ENCODE measurements at places on chromosomes 6 and 20.

DNA sequence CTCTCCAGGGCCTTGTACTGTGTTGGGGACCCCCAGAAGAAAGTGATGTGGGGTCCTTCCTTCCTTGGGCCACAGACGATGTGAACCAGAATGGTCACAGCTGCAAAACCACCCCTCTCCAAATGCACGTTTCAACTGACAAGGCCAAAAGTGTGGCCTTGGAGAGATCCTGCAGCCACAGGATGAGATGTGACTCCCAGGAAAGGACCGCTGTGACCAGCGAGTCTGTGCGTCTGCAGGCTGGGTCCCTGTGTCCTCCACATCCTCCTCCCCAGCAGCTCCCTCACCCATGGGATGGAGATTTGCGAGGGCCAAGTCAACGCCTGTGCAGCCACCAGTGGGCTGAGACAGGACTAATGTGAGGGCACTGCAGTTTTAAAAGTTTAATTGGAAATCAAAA, 247.0 kb downstream of the ERMARD start:
- DNase-seq, result no peak

- no peak for DNase-seq
These were observed 3.0 kb downstream of the SPINT4 start for GRCh38 chr20:45725134-45725533.

DNA sequence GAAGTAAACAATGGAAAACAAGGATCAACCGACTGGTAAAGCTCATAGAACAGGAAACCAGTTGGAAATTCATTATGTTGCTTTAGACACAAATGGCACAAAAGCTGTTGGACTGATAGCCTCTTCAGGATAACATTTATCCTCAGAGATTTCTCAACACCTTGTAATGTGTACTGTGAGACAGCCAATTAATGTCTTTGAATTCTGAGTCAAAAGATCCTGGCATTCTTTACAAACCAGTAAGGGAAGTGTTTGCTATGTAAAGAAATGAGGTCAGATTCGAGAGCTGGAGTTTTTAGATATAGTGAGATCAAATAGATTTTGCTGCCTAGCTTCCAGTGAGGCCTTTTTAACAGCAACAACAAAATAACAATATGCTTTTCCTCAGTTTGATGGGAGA, 439.2 kb downstream of the C6orf118 start:
- no peak for DNase-seq

DNA sequence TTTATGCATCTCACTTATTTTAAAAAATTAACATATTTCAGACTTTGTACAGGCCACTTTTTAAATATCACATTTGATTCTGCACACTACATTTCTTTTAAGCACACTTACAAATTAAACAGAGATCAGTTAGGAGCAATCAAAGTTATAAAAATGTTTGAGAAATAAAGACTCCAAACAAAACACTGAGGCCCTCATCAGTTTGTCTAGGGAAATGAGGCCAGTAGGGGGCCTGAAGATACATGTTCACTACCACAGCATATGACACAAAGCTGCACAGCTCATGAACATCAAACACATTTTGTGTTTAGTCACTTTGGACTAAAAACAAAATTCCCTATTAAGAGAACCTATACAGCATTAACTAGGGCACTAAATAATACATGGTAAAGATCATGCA, 180.5 kb downstream of the PDE7B start:
- no peak for DNase-seq

GRCh38 chr6:71080133-71080532, 123.3 kb upstream of the B3GAT2 start:
- no peak for DNase-seq

DNA sequence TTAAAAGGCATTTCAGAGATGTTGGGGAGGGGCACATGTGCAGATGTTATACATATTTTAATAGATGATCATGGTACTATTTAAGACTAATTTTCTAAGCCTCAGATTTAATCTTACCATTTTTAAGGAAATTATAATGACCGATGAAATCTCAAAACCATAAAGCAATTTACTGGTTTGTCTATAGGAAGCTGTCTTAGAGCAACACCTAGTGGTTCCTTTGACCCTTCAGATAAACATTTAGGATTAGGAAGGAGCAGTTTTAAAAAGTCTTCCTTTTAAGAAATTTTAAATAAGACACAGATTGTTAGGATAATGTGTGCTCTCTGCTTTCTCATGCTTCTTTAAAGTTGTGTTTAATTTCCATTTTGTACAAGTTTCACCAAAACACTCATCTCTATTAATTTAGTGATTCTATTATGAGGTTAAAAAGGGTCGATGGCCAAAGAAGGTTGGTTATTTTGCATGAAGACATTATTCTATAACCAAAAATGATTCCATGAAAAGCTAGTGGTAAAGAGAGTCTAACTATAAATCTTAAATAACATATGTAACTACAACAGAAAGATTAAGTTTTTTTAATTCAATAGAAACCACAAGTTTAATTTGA, 376.4 kb downstream of the HACE1 start:
- DNase-seq, result no peak

DNA sequence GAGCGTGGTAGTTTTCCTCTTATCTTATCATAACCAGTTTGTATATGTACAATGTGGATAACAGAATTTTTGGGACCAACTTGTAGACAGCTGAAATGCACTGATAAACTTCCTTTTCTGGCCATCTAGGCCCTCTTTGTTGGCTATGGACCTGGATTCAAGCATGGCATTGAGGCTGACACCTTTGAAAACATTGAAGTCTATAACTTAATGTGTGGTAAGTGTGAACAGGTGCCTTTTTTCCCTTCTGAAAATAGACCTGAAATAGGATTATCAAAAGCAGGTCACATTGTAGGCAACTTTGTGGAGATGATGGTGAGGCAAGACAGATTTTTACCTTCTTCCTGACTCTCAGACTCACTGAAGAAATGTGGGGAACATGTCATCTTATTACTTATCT, 67.8 kb downstream of the ENPP1 start:
- no peak for DNase-seq

GRCh38 chr20:33024243-33024560, 7.2 kb upstream of the BPIFB6 start:
- DNase-seq, result no peak

DNA sequence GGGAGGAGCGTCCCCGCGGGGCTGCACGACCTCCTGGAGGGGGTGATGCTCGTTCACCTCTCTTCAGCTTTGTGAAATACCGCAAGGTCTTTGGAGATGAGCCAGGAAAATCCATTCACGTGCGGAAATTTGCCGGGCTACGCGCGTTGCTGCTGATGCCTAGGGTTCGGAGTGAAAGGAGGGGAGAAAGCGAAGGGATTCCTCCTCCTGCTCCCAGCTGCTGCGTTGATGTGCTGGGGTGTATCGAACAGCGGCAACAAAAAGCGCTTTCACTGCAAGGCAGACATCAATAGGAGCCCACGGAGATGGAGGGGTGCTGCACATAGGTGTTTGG, 391 bp upstream of the B3GAT2 start:
- no peak for DNase-seq

DNA sequence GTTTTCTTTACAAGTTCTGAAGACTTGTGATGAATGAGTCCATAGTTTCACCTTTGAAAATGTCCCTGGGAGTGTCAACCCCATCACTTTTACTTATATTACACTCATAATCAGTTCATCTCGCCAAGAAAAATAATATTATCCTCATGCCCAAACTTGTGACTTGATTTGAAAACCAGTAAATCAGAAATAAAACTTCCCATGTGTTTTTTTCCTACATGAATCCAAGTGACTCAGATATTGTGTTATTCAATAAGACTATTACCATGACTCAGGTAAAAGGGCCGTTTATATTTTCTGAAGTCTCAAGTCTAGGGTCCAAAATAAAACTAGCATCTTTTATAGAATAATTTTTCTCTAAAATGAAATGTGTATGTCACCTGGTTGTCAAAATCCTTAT, 15.8 kb upstream of the CYP24A1 start:
- no peak for DNase-seq

DNA sequence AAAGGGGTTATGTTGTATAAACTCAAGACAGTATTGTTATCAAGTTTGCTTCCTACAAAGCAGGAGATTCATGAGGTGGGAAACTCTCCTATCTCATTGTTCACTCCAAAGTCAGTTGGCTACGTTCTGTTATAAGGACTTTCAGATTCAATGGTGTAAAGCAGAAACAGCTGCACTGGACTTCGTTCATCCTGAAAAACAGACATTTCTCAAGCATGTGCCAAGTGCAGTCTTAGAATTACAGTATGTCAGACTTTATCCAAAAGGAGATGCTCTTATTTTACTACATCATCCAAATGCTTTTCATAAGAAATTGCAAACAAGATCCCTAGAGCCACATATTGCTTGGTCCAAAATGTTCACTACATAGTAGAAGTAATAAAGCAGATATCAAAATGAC, 14.9 kb downstream of the COL21A1 start:
- no peak for DNase-seq

DNA sequence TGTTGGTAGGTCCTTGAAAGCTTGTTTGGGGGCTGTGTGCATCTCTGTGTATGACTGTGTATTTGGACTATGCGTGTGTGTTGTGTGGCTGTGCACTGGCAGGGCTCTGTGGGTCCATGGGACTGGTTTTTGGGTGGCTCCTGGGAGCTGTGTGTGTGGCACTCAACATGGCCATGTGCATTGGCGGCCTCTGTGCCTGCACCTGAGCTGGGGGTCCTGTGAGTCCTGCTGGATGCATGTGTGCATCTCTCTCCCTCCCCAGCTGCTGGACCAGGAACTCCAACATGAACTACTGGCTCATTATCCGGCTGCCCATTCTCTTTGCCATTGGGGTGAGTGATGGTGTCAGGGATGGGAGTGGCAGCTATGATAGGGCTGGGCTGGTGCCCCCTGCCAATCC, 30.1 kb downstream of the GLP1R start:
- no peak for DNase-seq

DNA sequence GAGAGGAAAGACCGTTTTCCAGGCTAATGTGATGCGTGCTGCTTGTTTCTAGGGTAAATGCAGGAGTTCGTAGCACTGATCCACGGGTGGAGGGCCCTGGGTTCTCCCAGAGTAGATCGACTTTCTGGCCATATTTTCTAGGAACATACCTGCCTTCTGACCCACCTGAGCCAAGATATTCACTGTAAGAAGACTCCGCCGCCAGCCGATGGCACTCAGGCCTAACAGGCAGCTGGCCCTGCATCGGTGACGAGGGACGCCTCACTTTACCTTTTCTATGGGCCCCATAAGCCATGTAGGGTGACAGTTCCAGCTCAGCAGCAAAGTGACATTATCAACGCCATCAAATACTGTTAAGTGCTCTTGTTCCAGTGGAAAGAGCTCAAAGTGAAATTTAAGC, 30.2 kb upstream of the FRMD1 start:
- no peak for DNase-seq

DNA sequence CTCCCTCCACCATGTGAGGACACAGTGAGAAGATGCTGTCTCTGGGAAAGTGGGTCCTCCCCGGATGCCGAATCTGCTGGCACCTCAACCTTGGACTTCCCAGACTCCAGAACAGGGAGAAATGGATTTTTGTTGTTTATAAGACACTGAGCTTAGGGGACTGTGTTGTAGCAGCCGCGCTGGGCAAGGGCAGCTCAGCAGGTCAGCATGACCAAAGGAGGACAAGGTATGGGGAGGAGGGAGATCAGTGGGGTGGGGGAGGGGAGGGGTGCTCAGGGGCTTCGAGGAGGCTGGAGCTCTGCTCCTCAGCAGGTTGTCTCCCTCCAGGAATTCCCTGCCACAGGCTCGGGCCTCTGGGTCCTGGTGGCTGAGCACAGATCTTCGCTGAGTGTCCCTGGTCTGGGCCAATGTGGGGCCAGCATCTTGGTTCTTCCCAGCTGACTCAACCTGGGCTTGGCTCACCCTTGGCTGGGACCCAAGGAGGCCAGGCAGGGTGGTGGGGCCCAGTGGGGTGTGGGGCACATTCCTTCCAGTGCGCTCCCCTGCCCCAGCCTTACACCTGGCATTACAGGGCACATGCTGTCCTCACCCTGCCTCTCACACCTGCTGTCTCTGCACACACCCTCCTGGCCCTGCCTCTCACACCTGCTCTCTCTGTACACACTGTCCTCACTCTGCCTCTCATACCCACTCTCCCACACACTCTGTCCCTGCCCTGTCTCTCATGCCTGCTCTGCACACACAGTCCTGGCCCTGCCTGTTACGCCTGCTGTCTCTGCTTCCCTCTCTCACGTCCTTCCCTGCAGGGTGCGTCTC, 107.3 kb downstream of the SYCP2 start:
- DNase-seq, result no peak

DNA sequence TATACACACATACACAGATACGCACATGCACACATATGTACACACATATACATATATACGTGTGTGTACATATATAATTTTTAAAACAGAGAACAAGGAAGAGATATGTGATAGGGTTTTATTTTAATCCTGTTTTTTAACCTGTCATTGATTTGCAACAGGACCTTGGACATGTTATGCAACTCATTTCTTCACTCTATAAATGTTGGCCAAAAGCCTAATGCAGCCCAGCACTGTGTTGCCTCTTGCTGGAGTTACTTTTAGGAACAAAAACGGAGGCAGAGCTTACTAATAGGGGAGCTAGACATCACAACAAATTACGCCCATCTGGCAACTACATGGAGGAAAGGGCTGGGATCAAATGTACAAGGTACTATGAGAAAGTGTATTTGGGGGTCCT, 179.9 kb upstream of the TAB2 start:
- DNase-seq, result no peak

DNA sequence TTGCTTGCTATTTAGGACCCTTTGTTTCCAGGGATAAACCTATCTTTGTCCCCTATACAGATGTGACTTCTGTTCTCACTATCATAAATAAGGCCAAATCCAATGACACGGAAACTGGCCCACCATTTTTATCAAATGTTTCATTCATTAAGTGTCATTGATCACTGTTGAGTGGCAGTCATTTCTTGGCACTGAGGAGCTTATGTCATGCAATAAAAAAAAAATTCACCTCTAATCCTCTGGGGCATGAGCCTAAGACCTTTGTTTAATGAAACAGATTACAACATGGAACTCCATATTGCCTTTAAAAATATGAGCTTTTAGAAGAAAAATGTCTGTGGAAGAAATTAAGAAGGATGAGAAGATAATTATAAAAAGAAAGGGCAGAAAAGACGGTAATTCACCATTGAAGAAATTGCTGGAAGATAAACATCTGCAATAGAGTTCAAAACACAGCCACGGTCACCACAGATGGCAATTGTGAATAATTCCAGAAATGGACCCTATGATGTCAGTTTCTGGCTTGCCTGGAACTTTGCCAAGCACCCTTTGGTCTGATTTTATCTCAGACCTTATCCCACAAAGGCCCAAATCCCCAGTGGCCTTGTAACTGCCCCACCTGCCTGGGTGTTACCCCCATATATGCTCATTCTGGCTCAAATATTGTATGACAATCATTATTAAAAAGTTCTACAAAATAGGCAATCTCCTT, 91.1 kb downstream of the DST start:
- DNase-seq, result no peak

DNA sequence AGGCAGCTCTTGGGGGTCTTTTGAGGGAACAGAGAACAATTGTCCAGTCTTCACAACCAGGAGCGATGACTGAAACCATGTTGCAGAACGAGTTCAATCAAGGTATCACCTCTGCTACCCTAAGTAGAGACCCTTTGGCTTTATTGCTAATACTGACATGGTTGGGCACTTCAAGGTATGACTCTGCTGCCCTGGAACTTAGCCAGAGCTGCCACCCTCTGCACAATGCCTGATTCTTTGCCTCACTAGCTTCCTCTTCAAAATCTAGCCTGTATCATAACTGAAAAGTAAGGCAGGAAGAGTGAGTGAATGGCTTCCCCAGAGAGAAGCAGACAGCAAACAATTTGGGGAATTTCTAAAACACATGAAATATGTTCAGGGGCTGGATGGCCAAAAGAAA, 592.7 kb upstream of the NRSN1 start:
- DNase-seq, result no peak

- no peak for DNase-seq
These were observed 83.0 kb downstream of the SCAND1 start for GRCh38 chr20:35871259-35871771.

GRCh38 chr6:73258721-73259120, 4.3 kb downstream of the KHDC1 start:
- DNase-seq, result no peak

Measured in T-helper 17 cell (primary cell).